ENCODE measurements at places on chromosomes 11 and 22.
A peak's percentile ranks its signal among the peaks of the same experiment; 100 is the strongest.

DNA sequence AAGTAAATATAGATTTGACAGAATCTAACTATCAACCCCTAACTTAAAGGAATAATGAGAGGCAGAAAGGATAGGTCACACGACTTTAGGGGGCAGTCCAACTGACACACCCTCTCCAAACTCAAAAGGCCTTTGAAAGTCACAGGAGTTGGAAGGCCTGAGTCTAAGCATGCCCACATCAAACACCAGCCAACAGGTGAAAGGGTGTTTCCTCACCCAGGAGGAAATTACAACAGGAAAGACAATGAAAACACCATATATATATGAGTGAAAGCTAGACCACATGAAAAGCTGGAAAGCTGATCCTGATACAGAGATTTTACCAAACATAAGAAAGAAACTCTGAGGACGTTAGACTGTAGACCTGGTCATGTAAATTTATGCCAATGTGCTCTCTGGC is 10.5 kb upstream of the DEPDC7 start:
- DNase-seq: no peak

DNA sequence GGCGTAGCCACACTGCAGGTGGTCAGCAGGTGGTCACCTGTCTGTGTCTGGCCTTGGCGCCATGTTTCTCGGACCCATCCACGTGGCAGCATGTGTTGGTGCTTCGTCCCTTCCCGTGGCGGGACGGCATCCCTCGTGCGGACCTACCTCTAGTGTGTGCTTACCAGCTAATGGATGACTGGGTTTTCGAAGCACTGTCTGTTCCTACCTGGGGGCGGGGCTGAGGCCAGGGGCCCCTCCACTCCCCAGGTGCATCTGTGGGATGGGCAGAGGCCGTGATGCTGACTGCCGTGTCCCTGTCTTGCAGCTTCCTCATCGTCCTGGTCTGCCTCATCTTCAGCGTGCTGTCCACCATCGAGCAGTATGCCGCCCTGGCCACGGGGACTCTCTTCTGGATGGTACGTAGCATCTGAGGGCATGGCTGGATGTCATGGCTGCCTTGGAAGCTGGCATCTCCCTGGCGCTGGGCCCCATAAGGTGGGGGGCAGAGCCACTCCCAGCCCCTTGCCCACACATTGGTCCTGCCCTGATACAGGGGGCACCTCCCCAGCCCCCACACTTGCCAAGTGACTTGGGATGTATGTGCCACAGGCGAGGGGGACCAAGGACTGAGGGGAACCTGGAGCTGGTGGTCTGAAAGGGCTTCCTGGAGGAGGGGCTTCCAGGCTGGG is 82.9 kb downstream of the KCNQ1 start:
- no peak for DNase-seq

DNA sequence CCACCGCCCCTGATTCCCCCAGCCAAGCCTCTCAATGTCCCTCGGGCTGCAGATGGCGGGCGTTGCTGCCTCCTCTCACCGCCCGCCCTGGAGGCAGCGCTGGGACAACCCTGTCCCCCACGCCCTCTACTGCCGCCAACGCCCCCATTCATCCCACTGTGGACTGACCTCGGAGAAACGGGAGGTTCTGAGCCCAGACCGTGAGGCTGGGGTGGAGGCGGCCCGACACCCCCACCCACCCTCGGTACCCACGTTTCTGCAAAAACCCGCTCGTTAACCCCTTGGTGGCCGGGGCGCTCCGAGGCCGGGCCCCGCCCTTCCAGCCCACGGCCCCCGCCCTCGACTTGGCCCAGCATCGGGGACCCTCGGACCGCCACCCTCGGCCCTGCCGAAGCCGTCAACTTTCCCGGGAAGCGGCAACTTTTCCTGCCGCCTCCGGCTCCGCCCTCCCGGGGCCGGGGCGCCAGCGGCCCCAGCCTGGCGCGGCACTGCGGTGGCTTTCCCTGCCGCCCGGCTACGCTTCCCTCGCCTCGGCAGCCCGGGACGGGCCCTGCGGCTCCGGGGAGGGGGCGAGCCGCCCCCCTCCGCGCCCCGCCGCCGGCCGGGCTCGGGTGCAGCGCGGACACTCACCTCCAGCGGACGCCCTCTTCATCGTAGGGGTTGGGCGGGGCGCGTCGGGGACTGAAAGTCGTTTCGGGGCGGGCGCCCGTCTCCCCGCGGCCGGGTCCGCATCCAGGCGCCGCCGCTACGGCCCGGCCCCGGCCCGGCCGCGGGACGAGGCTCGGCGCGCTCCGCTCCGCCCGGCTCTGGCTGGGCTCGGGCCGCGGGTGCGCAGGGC is 458 bp downstream of the RTN4R start:
- DNase-seq: no peak

DNA sequence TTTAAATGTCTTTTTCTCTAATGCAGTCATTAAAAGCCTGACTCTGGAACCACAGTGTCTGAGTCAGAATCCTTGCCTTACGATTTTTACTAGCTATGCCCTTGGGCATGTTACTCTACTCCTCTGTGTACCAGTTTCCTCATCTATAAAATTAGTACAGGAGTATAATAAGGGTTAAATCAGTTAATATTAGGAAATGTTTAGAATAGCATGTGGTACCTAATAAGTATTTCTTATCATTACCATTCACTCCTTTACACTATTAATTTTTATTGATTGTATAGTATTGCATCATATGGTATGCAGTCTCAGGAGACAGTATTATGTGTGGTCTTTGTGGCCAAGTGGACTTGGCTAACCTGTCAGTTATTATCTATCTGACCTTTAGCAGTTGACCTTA is 68.2 kb downstream of the METTL15 start:
- DNase-seq: peak; percentile 2

DNA sequence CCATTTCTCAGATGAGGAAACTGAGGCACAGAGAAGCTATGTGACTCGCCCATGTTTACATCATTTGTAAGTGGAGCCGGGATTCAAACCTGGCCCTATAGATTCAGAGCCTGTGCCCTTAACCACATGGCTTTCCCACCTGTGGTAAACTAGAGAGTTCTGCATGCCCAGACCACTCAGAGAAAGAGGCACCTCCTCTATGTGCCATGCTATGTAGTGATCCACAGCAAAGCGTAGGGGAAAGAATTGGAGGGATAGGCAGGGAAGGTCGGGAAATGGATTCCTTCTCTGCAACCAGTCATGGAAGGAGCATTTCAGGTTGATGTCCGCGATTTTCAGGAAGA is 15.4 kb upstream of the POU2AF2 start:
- DNase-seq: no peak

DNA sequence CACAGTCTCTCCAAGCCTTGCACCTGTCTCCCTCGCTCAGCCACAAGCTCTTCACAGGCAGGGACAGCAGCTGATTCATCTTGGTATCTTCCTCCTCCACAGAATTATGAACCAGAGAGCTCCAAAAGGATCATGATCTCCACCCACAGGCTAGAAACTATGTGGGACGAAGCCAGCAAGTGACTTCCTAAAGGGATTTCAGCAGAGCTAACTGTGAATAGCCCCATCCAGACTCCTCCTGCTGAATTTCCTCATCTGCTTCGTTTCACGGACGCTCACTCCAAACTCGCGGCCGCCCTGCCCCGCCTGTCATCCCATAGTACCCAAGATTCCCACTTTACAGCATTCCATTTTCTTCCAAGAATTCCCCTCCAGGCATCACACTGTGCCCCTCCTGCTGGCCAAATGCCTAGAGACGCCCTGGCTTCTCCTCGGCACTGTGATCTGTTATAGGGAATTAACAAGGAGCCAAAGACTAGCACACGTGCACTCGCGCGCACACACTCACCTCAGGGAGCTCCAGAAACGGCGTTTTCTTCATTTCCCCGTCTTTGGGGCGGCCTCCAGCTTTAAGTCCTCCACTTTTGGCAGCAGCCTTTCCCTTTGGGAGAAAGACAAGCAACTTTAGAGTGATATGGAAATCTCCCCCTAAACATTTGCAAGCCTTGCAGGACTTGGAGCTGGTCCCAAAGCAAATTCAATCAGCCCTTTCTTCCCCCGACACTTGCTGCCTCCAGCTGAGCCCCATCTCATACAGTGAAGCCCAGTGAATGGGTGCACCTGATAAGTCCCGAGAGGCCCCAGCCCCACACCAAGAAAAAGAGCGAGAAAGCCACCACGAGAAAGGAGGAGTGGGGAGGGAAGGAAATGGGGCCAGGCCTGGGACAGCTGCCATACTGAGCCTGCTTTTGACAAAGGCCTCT is 35.5 kb downstream of the SPATA19 start:
- no peak for DNase-seq

GRCh38 chr11:46363031-46363407 is 15.8 kb downstream of the DGKZ start:
- DNase-seq: peak; percentile 90

GRCh38 chr11:118201966-118202365 is 22.8 kb downstream of the JAML start:
- no peak for DNase-seq

DNA sequence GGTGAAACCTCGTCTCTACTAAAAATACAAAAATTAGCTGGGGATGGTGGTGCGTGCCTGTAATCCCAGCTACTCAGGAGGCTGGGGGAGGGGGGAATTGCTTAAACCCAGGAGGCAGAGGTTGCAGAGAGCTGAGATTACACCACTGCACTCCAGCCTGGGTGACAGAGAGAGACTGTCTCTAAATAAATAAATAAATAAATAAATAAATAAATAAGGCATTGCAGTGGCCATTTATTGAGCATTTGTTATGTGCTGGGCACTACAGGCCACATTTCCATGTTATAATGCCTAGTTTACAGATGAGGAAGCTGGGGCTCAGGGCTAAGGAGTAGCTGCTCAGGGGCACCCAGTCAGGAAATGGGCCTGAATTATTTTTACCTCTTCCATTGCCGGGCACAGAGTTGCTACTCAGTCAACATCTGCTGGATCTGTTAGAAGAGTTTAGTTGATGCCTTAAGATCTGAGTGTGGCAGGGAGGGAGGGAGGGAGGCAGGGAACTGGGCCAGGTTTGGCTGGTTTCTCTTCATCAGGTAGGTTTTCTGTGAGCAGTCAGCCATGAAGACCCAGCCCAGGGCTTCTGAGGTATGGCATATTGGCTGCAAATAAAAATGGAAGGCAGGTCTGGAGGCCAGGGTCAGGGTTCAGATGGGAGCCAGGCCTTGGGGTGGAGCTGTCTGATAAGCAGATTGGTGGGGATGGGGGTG is 5.6 kb downstream of the PVALB start:
- DNase-seq: no peak

DNA sequence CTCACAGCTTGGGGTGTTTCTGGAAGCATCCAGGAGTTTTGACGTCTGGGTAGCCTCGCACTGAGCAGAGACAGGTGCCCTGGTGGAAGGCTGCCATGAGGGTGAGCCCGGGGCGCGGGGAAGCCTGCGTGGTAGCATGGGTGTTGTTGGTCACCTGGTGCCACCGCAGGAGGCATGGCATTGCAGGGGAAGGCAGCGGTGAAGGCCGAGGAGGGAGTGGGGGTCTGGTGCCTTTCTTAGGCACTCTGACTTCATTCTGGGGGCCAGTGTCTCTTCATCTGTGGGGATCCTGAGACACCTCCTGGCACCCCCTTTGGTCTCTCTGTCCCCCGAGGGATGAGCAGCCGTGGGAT is 271.2 kb downstream of the TBC1D22A start:
- DNase-seq: no peak

GRCh38 chr22:19868773-19869471 is 14.2 kb upstream of the GNB1L start:
- DNase-seq: no peak

GRCh38 chr11:116513894-116514293 is 258.9 kb downstream of the BUD13 start:
- peak; percentile 59 for DNase-seq

DNA sequence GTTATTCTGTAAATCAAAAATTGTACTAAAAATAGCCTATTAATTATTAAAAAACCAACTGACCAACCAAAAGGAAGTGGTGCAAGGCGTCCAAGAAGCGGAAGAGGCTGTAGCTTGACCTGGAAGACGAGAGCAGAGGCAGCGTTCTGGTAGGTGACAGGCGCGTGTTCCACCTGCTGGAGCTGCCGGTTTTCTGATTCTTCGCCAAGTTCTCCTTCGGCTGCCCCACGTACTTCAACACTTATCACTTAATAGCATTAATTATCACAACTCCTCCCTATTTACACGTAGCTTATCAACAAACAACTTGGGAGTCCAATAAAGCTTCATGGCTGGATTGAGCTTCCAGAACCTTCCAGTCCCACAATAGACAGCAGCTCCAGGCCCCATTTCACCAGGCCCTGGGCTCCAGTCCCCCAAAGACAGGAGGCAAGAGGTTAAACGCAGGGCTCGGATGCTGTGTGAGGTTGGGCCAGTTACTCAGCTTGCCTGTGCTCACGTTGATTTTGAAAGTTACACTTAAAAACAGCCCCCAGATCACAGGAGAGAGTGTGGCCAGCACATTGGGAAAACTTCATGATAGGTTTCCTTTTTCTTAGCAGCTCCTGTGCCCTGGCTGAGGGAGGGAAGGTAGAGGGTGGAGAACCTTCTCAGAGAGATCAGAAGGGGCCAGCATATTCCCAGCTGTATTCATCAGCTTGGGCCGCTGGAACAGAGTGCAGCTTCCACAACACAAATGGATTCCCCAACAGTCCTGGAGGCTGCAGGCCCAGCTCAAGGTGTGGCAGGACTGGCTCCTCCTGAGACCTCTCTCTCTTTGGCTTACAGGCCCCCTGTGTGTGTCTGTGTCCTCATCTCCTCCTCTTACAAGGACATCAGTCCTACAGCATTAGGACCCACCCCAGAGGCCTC is 54.2 kb upstream of the FGF3 start:
- no peak for DNase-seq

GRCh38 chr11:79097246-79097875 is 343.5 kb downstream of the TENM4 start:
- no peak for DNase-seq

- peak; percentile 89 for DNase-seq
Observed at GRCh38 chr11:43358801-43359421, at the start of gene TTC17. Gene TTC17 (plus strand): TSS chr11:43358920. CDS start chr11:43358955, 35 bp downstream.

DNA sequence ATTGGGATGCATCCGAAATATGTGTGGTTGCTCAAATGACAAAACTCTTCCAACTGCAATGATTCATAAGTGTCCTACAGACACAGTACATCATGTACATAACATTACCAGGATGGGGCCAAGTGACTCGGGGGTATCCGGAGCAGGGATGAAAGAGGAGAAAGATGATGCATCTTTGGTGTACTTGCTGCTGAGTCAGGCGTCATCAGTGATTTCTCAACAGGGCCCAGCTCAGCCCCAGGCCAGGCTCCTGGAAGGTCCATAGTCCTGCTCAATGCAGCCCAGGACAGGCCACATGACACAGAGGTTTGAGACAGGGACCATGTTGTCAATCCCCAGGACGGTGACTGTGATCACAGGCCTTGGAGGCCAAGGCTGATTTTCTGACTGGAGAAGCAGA is 59.3 kb downstream of the GGTLC2 start:
- peak; percentile 73 for DNase-seq

- DNase-seq: no peak
Observed at GRCh38 chr11:67502328-67502979, 2.7 kb downstream of the PITPNM1 start.

DNA sequence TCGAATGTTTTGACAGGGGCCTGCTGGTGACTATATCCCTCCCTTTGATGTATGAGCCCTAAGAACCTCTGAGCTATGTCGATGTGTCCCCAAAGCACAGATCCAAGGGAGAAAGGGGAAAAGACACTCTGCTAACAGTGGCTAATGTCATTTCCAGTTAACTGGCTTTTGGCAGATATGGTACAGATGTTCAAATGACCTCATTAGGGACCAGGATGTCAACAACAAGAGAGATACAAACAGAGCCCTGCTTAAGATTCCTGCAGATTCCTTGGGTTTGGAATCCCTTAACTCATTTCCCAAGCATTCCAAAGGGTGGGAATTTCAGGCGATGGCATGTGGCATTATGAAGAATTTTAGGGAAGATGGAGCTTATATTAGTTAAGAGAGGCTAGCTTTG is 517.3 kb downstream of the SOX6 start:
- DNase-seq: no peak

GRCh38 chr22:45502215-45503049 is at the start of gene FBLN1:
Gene FBLN1 (plus strand): TSS chr22:45502883. CDS start chr22:45502986, 103 bp downstream.
- no peak for DNase-seq

GRCh38 chr22:43995057-43995685 is 28.9 kb upstream of the PARVB start:
- DNase-seq: no peak
